ENCODE measurements at places on chromosomes 6 and 20. TPM values are rescaled to one million over a fixed set of nuclear protein-coding genes. Genes with fewer than 3 reads are reported as not detected.

Gene SRSF12
- 3.7 TPM for total RNA-seq

Gene DOK5
- total RNA-seq: 2.3 TPM

Gene MYLIP
- 10.6 TPM for total RNA-seq

Gene DTD1
- total RNA-seq: 54.2 TPM

Gene CNKSR3
- total RNA-seq: 8.7 TPM

Gene HSPA1L
- total RNA-seq: 0.55 TPM

Gene PFDN6
- total RNA-seq: 90.2 TPM

Gene MDFI
- total RNA-seq: 205 TPM

DNA sequence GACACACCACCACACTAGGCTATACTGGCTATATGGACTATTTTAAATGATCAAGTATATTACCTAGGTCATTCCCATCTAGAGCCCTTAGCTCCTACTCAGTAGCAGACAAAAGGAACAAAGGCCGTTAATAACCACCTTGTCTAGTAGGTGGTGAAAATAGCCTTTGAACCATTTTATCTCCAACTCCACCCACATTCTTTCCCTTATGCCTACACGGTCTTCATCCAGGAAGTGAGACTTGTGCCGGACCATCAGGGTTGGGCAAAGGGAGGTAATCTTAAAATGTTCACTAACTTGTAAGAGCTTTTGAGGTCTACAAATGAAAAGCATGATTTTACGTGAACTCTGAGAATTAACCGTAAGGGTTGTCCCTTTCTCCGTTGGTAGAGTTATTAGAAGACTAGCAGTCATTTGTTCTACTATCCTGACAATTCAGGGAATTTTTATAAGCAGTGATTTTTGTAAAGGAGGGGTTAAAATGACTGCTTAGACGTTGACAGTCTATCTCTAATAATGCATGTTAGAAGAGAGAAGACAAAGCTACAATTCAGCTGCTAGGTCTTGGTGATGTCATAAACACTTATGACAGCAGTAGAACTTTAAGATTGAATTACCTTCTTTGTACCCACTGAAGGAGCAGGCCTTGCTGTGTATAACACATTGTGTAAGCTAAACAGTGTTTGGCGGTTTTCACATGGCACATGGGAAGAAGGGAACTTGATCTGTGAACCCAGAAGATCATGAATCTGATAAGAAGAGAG is 371.8 kb upstream of the JAG1 start:
- DNase-seq: no peak

GRCh38 chr6:69580706-69581105 is 216.1 kb downstream of the LMBRD1 start:
- DNase-seq: no peak

- no peak for DNase-seq
Measured at GRCh38 chr6:130851026-130851425, 23.8 kb downstream of the SMLR1 start.

GRCh38 chr20:3777716-3778629 is 3.3 kb downstream of the SPEF1 start:
- peak; percentile 95 for DNase-seq

GRCh38 chr20:51480507-51481270 is 61.8 kb downstream of the NFATC2 start:
- DNase-seq: no peak

- no peak for DNase-seq
Measured at GRCh38 chr6:159953091-159953601, 15.7 kb upstream of the IGF2R start.

- no peak for DNase-seq
Measured at GRCh38 chr20:8943631-8944030, 125.3 kb upstream of the PLCB4 start.

- peak; percentile 74 for DNase-seq
Measured at GRCh38 chr6:150395388-150396009, 26.7 kb downstream of the IYD start.

DNA sequence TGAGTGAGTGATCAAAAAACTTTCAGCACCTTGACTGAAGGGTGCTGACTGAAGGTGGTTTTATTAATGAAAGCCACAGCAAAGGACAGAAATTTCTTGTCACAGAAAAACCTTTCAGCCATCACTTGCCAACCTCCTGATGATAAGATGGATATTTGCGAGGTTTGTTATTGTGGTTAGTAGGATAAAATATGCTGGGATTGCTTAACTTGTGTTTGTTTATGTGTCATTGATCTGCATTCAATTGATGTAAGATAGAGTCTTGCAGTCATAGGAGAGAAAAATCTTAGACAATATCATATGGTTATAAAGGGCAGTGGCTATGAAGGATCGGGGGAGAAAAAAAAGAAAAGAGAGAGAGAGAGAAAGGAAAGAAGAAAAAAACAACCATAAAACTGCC is 1.2 kb downstream of the TSBP1 start:
- DNase-seq: no peak

DNA sequence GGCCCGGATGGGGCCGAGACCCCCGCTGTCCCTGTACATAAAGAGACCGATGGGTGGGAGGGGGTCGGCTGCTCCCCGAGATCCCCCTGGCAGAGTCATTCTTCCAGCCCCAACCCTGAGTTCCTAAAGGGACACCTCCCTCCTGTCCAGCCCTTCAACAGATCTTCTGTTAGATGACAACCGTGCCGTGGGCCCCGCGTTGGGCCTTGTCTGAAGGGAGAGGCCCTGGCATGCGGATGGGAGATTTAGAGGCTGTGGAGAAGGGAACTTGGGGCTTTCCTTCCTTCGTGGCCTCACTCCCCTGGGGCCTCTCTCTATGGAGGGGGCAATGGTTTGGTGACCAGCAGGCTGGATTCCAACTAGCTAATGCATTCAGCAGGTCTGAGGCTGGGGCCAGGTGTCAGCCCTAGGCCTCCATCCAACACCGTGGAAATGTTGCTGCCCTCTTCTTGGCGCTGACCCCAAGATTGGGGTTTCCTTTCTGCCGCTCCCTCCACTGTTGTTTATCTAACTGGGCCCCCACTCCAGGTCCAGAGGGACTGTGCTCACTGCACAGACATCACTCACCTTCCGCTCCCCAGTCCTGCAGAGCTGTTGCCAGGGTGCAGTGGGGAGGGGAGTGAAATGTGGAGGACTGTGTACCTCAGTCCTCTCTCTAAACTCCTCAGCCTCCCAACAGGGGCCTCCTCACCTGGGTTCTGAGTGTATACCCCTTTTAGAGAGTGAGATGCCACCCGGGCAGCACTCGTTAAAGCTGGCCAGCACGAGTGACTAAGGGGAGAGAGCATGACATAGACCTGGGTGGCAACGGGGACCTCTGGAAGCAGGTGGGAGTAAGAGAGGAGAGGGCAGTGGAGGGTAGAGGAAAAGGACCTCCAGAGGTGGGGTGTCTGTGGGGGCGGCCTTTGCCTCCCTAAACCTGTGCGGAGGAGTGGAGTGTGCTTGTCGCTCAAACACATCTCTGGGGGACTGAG is 6.7 kb downstream of the TMEM151B start:
- no peak for DNase-seq

GRCh38 chr6:168039849-168040248 is 39.2 kb downstream of the FRMD1 start:
- DNase-seq: no peak

- DNase-seq: peak; percentile 61
Measured at GRCh38 chr6:20028143-20028542, 184.1 kb downstream of the MBOAT1 start.

- peak; percentile 75 for DNase-seq
Measured at GRCh38 chr6:21596145-21596948, 2.8 kb downstream of the SOX4 start.

DNA sequence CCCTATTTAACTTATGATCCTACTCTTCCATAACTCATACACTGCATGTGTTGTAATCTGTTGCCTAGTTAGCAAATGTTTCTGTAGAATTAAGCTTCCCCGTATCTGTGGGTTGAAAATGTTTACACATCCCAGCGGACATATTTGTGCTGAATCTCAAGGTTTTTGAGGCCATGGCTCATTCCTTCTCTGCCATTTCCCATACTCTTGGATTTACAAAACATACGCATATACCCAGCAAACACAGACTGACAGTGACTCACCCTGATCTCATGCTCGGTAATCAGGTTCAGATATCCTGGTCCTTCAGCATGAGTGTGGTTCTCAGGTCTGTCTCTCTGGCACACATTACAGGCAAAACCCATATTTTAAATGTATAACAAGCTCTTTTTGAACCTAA is 58.7 kb downstream of the AGPAT4 start:
- DNase-seq: no peak

- DNase-seq: no peak
Measured at GRCh38 chr20:32301719-32302506, 24.5 kb downstream of the KIF3B start.

DNA sequence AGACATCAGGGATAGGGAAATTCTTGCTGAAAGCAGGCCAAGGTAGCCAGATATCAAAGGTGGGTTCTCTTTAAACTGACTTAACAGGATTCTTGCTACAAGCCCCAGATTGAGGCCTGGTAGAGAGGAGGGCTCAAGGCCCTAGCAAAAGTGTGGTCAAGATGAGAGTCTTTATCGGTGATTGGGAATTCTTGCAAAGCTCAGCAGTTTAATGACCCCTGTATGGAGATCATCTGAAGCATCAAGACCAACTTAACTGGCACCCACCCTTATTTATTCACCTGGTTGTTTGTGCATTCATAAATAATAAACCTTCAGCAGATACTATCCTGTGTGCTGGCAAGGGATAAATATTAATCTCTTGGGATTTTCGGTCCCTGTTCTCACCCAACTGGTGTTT is 6.3 kb downstream of the FAM120B start:
- no peak for DNase-seq

DNA sequence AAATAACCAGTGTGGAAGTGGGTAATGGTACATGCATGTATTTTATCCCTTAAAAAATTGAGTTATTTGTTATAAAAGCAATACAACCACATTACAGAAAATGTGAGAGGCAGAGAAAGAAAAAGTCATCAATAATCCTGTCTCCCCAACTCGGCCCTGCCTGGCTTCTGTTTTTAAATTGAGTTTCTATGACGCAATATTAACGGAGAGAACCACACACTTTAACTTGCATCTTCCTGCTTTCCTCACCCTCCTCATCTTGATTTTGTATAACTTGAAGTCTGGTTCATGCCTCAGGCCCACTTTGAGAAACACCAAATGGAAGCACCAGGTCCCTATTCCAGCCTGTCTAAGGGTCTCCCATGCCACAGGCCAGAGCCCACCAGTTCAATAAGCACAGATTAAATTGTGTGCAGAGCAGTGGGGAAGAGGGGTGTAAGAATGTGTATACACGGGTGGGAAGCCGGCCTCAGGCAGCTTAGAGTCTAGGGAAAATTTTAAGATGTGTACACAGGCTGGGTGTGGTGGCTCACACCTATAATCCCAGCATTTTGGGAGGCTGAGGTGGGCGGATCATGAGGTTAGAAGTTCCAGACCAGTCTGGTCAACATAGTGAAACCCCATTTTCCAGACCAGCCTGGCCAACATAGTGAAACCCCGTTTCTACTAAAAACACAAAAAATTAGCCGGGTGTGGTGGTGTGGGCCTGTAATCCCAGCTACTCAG is 15.9 kb downstream of the KCNK5 start:
- DNase-seq: no peak

GRCh38 chr6:12849809-12850198 is 133.2 kb downstream of the PHACTR1 start:
- DNase-seq: no peak

DNA sequence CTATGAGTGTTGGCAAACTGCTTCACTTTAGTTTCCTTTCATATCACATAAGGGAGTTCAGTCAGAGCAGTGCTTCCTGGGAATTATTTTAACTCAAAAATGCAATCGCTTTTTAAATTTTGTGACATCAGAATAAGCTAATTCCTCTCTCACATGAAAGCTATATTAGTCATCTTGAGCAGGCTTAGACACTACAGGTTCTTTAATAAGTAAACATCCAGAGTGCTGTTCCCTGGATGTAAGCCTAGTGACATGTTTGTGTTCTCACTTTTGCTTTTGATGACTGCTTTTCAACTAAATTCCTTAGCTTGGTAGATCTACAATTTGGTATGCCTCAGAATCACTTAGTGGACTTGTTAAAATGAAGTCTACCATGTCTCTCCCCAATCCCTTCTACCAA is 252.7 kb upstream of the POU3F2 start:
- DNase-seq: no peak

- DNase-seq: no peak
Measured at GRCh38 chr6:145866456-145867396, 52.1 kb upstream of the FBXO30 start.

DNA sequence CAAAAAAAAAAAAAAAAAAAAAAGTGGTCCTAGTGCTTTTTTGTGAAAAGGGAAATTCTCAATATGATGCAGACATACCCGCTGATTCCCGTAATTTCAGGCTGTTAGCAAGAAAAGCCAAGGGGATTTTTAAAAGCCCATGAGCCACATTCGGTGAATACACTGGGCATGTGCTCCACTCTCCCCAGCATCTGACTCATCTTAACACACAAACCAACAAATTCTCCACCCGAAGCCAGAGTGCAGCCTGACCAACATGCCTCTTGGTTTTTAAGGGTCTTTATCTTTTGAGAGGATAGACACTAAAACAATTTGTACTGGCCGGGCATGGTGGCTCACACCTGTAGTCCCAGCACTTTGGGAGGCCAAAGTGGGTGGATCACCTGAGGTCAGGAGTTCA is 45.5 kb upstream of the CD83 start:
- no peak for DNase-seq

DNA sequence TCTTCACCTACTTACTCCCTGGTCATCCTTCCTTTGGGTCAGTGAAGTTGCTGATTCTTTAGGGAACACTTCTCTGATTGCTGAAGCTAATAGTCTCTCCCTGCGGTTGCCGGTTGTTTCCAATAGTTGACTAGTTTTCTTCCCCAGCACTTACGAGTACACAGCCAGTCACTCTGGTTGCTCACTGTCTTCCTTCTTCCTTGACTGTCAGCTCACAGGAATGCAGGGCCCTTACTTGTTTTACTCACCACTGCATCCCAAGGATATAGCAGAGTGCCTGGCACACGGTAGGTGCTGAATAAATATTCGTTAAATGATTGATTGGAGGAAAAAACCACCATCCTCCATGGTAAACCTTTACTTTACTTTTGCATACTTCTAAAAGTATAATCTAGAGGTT is 345.0 kb downstream of the QKI start:
- no peak for DNase-seq

GRCh38 chr20:5491455-5491854 is 174.7 kb upstream of the PROKR2 start:
- no peak for DNase-seq

DNA sequence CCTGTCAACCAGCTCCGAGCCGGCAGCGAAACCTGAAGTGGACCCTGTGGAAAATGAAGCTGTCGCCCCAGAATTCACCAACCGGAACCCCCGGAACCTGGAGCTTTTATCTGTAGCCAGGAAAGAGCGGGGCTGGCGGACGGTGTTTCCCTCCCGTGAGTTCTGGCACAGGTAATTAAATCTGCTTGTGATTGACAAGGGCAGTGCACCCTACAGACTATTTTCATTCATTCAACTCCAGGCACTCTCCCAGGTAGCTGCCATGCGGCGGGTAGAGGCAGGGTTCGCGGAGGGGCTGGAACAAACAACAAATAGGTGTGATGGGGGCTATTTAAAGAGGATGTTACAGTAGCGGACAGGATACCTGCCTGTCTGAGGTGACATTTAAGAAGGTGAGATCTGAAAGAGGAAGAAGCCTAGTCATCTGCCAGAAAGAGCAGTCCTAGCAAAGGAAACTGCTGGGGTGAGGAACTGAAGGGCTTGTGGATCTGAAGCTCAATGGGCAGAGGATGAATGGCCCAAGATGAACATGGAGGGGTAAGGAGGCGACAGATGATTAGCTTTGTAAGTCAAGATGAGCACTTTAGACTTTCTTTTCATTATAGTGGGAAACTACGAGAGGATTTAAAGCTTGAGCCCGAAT is 810 bp downstream of the MRPL18 start:
- no peak for DNase-seq

- DNase-seq: no peak
Measured at GRCh38 chr6:155395339-155395738, 60.3 kb downstream of the NOX3 start.

Data from H7 (cell line).